EL (cell line): ENCODE measurements at places on chromosomes 16 and 17.

GRCh38 chr16:57871456-57871855 lies 69.2 kb upstream of the KIFC3 start:
- DNase-seq: peak; percentile 82

DNA sequence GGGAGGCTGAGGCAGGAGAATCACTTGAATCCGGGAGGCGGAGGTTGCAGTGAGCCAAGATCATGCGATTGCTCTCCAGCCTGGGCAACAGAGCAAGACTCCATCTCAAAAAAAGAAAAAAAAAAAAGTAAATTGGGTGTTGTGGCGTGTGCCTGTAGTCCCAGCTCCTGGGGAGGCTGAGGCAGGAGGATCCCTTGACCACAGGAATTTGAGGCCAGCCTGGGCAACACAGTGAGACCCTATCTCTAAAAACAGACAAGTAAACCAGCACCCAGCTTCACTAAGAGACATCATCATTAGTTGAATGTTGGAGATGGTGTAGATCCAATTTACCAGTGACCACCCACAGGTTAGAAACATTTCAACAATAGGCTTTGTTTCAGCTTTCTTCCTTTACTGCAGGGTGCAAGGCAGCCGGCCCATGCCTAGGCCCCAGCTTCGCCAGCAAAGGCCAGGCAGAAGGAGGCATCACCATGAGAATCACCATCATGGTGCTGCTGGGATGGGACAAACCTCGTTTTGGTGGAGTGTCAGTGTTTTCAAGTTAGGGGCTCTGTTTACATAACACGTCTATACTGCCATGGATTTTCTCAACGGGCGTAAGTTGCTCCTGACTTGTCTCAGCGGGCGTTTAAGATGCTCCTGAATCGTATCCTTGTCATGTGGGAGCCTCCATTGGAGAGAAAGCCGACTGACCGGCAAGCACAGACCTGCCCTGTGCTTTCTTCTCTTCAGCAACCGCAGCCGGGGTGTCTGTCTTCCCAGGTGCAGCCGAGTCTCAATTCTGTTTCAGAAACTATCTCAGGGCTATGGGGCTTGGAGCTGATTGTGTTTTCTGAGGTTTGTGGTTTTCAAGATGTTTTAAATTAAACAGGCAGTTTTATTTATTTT lies 7.3 kb downstream of the TCF25 start:
- no peak for DNase-seq

DNA sequence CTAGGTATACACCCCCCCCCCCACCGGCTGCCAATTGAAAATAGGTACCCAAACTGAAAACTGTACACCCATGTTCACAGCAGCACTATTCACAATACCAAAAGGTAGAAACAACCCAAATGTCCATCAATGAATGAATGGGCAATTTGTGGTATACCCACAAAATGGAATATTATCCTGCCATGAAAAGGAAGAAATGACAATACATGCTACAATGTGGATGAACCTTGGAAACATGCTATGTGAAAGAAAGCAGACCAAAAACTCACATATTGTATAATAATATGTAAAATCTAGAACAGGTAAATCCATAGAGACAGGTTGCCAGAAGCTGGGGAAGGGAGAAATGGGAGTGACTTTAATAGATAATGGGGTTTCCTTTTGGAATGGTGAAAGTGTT lies 417.5 kb downstream of the UTP18 start:
- DNase-seq: no peak

- DNase-seq: no peak
Measured at GRCh38 chr16:29808219-29808900, 2.0 kb downstream of the MAZ start.

DNA sequence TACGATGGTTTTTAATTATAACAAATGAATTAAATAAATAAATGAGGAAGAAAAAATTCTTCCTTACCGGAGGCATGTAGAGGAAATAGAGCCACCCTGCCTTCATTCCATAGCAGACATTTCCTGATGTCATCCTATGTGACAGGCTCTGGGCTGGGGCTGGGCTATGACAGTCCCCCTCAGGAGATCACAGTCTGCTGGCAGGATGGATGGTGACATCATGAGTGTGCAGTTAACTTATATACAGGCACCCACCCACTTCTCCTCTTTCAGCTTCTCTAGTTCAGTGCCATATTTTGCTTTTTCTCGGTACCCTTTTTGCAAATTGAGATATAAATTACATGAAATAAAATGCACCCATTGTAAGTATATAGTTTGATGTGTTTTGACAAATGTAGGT lies 6.4 kb upstream of the CMTM3 start:
- DNase-seq: no peak

DNA sequence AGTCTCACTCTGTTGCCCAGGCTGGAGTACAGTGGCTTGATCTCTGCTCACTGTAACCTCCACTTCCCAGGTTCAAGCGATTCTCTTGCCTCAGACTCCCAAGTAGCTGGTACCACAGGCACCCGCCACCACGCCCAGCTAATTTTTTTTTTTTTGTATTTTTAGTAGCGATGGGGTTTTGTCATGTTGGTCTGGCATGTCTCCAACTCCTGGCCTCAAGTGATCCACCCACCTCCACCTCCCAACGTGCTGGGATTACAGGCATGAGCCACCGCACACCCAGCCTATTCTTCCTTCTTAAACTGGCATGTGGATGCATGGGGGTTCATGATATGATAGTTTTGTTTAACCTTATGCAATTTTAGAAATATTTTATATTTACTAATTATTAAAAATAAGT lies 39.4 kb upstream of the VWA3A start:
- no peak for DNase-seq

- DNase-seq: no peak
Measured at GRCh38 chr17:2207815-2208515, 95.6 kb downstream of the SMG6 start.

DNA sequence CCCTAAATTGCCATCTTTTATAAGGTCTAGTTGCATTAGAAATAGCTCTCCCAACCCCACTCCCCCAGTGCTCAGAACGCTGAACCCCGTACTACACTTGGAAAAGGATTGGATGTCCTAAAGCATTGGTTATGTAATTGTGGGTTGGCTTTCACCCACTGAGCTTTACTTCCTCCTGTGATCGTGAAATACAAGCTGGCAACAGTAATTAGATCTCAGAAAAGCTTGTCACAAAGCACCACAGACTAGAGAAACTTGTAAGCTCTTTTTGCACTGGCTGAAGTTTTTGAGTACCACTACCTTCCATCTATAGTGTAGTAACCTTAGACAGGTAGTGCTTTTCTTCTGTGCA lies 54.4 kb downstream of the SIAH1 start:
- no peak for DNase-seq

DNA sequence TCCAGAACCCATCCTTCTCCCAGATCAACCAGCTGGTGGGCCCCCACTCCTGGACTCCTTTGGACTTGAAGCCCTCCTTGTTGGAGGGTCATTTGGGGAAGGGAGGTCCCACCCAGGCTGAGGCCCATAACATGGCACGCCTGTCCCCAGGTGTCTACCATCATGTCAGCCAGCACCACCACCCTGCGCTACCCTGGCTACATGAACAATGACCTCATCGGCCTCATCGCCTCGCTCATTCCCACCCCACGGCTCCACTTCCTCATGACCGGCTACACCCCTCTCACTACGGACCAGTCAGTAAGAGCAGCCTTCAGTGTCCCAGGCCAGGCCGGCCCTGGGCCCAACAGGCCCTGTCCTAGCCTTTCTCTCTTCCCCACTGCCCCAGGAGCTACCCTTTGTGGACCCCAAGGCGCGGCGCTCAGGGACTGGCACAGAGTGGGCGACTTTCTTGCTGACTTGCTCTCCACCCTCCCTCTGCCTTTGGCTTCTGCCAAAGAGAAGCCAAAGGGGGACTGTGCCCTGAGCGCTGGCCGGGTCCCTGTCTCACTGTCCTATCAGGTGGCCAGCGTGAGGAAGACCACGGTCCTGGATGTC lies 4.3 kb downstream of the TUBG1 start:
- no peak for DNase-seq

GRCh38 chr16:52773026-52773425 lies 226.1 kb upstream of the TOX3 start:
- DNase-seq: no peak

- DNase-seq: no peak
Measured at GRCh38 chr17:16599537-16599936, 30.5 kb upstream of the ZNF287 start.

DNA sequence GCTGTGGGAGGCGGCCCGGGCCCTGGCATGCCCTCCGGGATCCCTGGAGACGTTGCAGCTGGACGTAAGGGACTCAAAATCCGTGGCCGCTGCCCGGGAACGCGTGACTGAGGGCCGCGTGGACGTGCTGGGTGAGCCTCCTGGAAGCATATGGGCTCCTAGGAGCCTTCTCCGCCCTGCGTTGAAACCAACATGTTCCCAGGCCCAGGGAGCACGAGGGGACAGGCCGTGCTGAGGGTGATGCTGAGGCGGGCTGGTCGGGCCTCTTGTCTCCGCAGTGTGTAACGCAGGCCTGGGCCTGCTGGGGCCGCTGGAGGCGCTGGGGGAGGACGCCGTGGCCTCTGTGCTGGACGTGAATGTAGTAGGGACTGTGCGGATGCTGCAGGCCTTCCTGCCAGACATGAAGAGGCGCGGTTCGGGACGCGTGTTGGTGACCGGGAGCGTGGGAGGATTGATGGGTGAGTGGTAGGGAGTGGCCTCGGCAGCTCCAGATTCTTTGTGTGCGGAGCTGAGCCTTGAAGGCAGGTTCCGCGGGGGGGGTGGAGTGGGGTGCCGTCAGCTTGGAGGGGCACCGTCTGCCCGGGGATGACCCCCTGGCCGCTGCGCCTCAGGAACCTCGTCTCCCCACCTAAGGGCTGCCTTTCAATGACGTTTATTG lies 567 bp downstream of the HSD17B1 start:
- no peak for DNase-seq

DNA sequence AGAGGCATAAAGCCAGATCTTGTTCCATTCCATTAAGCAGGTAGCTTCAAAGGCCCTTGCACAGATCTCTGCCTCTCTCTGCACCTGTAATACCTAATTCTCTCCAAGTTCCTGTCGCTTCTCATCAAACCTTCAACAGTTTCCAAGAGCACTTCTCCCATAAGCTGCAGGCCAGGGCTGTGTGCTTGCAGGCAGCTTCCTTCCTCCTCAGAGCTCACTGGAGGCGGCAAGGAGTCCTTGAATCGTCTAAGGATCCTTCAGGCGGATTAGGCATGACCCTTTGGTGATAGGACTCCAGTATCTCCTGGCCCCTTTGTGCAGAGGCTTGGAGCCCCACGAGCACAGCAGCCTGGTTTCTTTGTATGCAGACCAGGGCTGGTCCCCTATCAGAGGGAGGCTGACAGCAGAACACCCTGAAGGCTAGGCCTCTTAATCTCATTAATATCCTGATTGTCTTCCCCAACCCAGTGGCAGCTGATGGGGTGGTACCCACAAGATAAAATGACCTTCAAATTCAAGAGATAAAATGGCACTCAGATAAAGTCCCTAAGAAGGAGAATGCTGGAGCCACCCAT lies 19.8 kb downstream of the HNF1B start:
- DNase-seq: no peak

- DNase-seq: no peak
Measured at GRCh38 chr16:79691007-79691406, 90.5 kb upstream of the MAF start.

DNA sequence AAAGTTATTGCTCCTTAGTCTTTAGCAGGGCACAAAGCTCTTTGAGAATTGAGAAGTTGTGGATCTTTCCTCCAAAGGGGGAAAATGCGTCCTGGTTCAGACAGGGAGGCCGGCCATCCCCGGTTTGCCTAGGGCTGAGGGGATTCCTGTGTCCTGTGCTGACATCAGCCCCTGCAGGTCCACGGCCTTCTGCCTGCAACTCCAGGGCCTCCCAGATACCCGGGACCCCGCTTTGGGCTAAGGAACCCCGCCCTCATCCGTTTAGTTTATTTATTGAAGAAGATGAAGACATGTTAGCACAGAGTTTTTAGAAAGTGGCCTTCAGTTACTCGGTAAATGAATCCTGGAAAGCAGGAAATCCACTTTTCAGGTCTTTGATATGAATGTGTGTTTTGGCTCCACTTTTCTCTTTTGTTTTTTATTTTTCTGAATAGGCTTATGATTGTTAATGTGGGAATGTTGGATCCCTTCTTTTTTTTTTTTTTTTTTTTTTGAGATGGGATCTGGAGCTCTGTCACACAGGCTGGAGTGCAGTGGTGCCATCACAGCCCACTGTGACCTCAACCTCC lies 65.6 kb downstream of the CRISPLD2 start:
- DNase-seq: no peak

GRCh38 chr17:14427900-14428647 lies 127.2 kb downstream of the HS3ST3B1 start:
- no peak for DNase-seq

DNA sequence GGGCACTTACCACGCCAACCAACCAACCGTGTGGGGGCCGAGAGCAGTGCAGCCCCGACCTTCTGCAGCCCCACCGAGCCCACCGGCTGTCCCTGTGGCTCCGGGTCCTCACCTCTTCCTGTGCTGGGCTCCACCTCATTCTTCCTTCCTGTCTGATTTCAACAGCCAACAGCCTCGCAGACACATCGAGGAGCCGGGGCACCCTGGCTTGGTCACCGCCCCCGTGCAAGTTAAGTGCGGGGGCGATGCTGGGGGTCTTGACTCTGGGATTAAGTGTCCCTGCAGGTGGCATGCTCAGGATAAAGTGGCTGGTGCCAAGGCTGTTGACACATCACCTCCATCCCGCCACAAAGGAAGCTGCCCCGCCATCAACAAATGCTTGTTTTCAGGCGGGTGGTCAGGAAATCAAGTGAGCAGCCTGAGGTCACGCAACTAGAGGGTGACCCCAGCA lies at the start of gene NLRC3:
NLRC3 (minus strand) TSS at position 102 of the 451 bp plus-strand sequence. CDS start 12,367 bp downstream, outside the sequence.
- no peak for DNase-seq

DNA sequence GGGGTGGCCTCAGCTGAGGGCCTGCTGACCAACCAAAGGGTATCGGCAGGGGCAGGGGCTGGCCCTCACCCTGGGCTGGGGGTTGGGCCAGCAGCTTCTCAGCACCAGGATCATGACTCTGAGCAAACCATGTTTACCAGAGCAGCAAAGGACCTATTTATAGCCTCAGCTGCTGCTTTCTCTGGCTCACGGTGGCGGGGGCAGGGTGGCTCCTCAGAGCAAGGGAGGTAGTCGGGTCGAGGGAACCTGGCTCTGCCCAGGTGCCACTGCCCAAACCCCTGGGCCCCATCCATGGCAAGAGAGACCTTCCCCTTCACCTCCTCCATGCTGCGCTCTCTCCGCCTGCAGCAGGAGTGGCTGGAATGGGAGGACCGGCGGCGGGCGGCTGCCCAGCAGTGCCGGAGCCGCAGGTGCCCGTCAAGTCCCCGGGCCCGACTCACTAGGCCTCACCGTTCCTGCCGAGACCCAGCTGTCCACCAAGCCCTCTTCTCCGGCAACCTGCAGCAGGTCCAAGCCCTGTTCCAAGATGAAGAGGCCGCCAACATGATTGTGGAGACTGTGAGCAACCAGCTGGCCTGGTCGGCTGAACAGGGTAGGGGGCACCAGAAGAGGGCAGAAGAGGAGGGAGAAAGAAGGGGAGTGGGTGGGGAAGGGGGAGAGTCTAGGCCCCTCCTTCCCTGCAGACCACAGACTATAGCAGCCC lies at the start of gene ASB16:
ASB16 (plus strand) TSS at position 206 of the 703 bp plus-strand sequence; CDS start at position 292, 86 bp downstream.
- DNase-seq: no peak

- DNase-seq: no peak
Measured at GRCh38 chr17:68734187-68734900, 133.2 kb upstream of the FAM20A start.

DNA sequence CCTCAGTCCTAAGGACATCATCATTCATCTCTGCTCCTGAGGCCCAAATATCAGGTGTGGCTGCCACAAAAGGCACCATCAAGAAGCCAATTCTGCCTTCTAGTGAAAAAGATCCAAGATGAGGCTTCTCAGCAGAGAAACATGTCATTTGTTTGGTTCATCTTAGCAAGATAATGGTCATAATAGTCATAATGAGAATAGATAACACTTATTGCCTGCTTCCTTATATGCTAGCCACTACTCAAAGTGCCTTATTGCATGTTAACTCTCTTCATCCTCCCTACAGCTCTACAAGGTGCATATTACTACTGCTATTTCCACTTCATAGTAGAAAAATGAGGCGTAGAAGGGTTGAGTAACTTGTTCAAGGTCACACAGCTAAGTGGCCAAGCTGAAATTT lies 45.0 kb upstream of the MRPS23 start:
- no peak for DNase-seq
